Kidney epithelial cell (primary cell): ENCODE measurements at places on chromosomes 11 and 22. TPM values are rescaled to one million over a fixed set of nuclear protein-coding genes. Genes with fewer than 3 reads are reported as not detected.

The C11orf91 gene
- not detected in 2 replicates for total RNA-seq

- no peak for DNase-seq
These were observed 18.0 kb downstream of the HDHD5 start for GRCh38 chr22:17140826-17141766.

DNA sequence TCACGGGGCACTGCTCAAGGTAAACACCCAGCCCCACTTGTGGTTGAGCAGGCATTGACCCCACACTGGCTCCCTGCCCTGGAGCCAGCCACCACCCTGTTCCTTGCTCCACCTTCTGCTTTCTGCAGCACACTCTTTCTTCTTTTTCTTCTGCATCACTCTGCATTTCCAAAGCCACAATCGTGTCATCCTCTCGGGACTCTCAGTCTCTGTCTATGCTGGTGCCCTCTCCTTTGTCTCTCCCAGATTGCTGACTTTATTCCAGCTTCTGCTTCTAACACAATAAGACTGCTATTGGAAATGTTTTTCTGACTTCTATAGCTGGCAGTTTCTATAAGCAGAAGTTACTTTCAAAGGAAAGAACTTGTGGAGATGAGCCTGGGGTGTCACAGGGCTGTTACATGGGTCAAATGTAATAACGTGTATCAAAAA, 14.4 kb downstream of the GRAP2 start:
- DNase-seq, result no peak

GRCh38 chr11:32895471-32895870, 2.9 kb downstream of the QSER1 start:
- no peak for DNase-seq

- DNase-seq, result no peak
These were observed 524.1 kb downstream of the METTL15 start for GRCh38 chr11:28632338-28632737.

- DNase-seq, result no peak
These were observed 1.3 kb downstream of the C11orf21 start for GRCh38 chr11:2300290-2300935.
